ENCODE measurements at places on chromosomes 11 and 22.
A peak's percentile ranks its signal among the peaks of the same experiment; 100 is the strongest.

DNA sequence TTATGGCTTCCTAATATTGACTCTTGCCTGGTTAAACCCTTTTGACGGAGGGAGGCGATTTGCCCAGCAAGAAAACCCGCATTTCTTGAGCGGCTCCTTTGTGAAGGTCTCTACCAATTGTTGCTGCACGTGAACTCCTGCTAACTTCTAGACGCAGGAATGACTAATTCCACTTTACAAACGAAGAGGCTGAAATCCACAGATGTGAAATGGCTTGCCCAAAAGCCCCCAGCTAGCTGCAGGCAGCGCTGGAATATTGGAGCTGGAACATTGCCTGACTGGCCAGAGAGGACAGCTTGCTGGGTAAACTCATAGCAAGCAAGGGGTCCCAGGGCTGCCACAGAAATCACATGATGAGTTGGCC is 542 bp downstream of the GCAT start:
- no peak for DNase-seq

DNA sequence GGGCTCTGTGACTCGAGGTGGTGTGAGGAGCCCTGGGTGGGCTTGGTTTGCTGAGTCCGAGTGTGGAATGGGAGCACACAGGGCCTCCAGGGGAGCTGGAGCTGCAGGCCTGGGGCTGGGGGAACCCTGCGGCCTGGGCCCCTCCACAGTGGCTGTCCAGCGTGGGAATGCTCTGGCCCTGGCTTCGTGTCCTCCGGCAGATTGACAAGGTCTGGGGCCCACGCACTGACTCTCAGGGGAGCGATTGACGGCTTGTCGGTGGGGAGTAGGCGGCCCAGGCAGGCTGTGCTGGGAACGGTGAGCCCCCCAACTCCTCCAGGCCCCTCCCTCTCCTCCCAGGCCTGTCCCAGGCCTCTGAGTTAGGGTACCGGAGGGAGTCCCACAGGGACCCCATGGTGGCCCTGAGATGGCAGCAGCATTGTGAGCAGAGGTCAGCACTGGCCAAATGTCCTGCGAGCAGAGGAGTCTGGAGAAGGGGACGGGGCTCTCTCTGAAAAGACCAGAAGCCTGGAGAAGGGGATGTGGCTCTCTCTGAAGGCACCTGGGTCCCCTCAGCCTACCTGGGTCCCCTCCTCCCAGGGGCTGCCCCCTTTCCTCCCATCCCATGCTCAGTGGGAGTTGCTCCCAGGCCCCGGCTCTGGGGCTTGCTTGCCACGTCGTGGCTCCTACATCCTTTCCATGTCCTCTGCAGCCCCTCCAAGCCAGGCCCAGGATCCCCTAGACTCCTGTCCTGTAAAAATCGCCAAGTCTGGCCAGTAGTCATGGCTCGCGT is 23.8 kb upstream of the MYEOV start:
- DNase-seq, result no peak

DNA sequence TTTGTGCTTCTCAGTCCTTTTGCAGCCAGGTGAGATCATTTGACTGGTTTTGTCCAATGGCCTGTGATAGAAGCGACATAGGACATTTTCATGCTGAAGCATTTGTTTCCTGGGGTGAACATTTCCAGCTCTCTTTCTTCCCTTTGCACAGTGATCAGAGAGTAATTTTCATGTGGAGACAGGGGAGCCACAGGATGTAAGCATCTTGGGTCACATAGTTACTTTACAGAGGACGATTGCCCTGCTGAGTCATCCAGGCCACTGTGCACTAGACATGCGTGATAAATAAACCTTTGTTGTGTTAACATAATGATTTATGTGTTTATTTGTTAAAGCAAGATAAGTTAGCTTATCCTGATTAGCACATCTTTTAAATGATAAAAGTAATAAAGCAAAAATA is 263.5 kb upstream of the CCDC179 start:
- DNase-seq, result no peak

GRCh38 chr11:132623511-132623910 is 908.8 kb downstream of the OPCML start:
- DNase-seq, result no peak

DNA sequence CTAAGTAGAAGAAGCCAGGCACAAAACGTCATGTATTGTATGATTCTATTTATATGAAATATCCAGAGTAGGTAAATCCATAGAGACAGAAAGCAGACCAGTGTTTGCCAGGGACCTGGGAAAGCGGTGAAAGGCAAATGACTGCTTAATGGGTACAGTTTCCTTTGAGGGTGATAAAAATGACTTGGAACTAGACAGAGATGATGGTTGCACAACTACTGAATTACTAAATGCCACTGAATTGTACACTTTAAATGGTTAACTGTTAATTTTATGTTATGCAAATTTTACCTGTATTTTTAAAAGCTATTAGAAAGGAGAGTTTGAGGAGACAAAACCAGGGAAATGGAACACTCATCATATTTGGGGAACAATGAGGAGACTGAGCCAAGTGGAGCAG is 61.8 kb upstream of the USP47 start:
- DNase-seq, result no peak

DNA sequence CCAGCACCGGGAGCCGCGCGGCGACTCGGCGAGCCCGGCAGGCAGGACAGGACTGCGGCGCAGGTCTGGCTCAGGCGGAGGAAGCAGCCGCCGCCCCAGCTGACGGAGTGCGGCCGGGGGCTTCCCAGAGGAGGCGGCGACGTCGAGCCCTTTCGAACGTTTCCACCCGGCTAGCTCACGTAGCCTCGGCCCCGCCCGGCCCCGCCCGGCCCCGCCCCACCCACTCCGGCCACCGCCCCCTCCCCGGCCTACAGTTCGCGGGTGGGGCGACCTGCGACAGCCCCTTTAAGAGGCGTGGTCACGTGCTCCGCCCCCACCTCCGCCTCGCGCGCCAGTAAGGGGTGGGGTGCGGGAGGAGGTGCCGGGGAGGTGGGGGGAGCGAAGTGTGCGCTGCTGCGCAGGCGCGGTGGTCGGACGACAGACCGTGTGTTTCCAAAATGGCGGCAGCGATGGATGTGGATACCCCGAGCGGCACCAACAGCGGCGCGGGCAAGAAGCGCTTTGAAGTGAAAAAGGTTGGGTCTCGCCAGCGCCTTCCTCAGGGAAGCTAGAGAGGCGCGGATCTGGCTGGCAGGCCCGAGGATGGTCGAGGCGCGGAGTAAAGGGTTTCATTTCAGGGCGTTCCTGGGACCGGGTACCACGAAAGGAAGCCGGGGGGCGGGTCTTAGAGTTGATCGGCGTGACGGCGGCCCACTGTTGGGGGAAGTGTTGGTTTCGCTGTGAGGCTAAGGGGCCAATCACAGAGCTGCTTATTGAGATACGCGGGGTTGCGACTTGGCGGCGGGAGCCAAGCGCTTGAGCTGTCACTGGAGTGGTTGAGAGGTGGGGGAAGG is at the start of gene RBX1:
Gene RBX1, plus strand, starts transcription at position 417 of the 833 bp plus-strand sequence. Its CDS starts 21 bp downstream, at position 438.
- peak; percentile 98 for DNase-seq

DNA sequence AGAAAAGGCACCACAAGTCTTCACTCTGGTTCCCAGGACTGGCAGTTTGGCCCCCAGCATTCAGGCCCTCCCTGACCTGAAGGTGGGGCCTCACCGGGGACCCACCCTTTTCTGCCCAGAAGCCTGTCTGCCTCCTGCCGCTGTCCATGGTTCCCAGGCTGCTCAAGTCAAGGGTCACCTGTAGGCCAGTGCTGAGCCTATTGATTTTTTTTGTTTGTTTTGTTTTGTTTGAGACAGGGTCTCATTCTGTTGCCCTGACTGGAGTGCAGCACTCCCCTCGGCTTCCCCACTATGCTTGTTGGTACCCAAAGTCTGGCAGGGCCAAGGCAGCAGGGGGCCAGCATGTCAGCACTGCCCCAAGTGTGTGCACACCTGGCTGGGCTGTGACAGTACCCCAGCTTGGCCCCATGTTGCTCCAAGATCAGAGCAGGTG is 11.0 kb upstream of the MED17 start:
- no peak for DNase-seq

- no peak for DNase-seq
Observed at GRCh38 chr11:73172992-73173656, 31.0 kb upstream of the FCHSD2 start.
